ENCODE measurements at places on chromosomes 3 and 15. TPM values are rescaled to one million over a fixed set of nuclear protein-coding genes. Genes with fewer than 3 reads are reported as not detected.

- H3K36me3 ChIP-seq: no peaks in the 10 kb centered on the region
- H3K27me3 ChIP-seq: no peaks in the 10 kb centered on the region
- no peak for DNase-seq
- H3K27ac ChIP-seq: no peak overlapping the region
Observed at GRCh38 chr15:66369773-66370651, 13.5 kb upstream of the TIPIN start.

The ZDHHC23 gene
- 14.1 TPM for total RNA-seq

DNA sequence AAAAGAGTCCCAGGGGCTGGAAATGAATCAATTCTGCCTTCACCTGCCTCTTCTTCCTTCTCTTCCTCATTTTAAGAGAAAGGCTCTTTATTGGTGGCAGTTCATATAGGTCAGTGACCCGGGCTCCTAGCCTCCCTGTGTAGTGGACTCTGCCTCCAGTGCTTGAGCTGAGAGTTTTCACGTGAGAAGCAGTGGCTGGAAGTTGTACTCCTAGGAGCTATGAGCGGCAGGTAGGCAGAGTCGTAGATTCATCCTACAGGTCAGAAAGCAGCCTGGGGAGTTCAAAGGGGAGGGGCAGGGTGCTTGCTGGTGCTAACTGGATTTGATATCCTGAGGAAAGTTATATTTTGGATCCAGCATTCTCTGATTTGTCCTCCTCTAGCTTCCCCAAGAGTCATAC is 101.1 kb downstream of the RPLP1 start:
- peaks cover 5% of the 10 kb centered on the region for H3K4me1 ChIP-seq
- H3K36me3 ChIP-seq: no peaks in the 10 kb centered on the region
- H3K27ac ChIP-seq: no peak overlapping the region
- no peak overlapping the region for H3K4me3 ChIP-seq
- no peaks in the 10 kb centered on the region for H3K27me3 ChIP-seq

- no peak for DNase-seq
- H3K27me3 ChIP-seq: no peaks in the 10 kb centered on the region
- H3K4me1 ChIP-seq: peaks cover 30% of the 10 kb centered on the region
- peak overlapping the region; percentile 76 for H3K27ac ChIP-seq
Observed at GRCh38 chr3:9351709-9352126, 11.1 kb upstream of the THUMPD3 start.

DNA sequence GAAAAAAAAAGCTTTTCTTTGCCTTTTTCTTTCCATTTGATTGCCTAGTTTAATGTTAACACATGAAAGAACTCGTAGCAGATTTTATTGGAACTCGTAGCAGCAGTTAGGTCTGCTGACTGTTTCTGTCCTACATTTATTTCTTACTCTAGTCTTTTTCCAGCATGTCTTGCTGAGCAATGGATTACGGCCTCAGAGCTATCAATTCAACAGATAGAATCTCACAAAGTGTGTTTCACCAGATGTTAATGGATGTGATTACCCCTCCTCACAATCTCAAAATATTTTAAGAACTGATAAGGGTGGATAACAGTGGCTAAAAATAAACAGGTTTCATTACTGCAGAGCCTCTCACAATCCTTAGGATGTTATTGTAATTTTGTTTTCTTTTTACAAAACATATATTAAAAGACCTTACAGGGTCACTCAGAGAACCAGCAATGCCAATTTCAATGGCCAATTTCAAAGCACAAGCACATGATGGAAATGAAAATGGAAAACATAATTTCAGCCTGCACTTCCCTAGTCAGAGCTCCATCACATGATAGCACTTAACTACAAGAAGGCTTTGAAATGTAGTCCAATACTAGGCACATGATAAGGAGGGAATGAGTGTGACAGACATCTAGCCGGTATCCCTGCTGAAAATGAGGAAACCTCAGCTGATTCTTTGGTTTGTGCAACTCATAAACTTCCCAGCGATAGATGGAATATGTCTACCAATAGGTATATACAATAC is 838.1 kb upstream of the SEMA6D start:
- no peaks in the 10 kb centered on the region for H3K27me3 ChIP-seq
- H3K36me3 ChIP-seq: no peaks in the 10 kb centered on the region
- no peak for DNase-seq
- H3K4me1 ChIP-seq: no peaks in the 10 kb centered on the region
- H3K4me3 ChIP-seq: no peak overlapping the region

The KPNA1 gene
- 59.0 TPM for total RNA-seq

The TRH gene
- not detected for total RNA-seq

GRCh38 chr15:62928242-62928999 is 114.1 kb upstream of the TPM1 start:
- no peak for DNase-seq
- H3K27ac ChIP-seq: no peak overlapping the region
- no peak overlapping the region for H3K4me3 ChIP-seq
- no peaks in the 10 kb centered on the region for H3K27me3 ChIP-seq
- H3K36me3 ChIP-seq: no peaks in the 10 kb centered on the region

The PLSCR5 gene
- total RNA-seq: not detected

The COL7A1 gene
- 7.8 TPM for total RNA-seq

DNA sequence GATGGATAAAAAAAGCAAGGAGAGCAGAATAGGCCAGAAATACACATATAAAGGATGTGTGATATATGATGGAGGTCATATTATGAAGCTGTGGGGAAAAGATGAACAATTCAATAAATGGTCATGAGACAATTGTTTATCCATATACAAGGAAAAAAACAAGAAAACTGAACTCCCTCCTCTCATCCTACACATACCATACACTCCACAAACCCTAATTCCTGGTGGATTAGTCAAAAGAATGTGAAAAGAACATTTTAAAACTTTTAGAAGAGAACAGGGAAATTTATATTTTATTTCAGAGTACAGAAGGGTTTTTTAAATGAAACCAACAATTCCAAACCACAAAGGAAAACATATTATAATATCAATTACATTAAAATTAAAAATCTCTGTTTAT is 34.5 kb upstream of the NR2E3 start:
- no peaks in the 10 kb centered on the region for H3K27me3 ChIP-seq
- H3K4me3 ChIP-seq: no peak overlapping the region
- no peaks in the 10 kb centered on the region for H3K36me3 ChIP-seq
- no peak for DNase-seq
- H3K27ac ChIP-seq: no peak overlapping the region

The CCDC54 gene
- not detected for total RNA-seq

DNA sequence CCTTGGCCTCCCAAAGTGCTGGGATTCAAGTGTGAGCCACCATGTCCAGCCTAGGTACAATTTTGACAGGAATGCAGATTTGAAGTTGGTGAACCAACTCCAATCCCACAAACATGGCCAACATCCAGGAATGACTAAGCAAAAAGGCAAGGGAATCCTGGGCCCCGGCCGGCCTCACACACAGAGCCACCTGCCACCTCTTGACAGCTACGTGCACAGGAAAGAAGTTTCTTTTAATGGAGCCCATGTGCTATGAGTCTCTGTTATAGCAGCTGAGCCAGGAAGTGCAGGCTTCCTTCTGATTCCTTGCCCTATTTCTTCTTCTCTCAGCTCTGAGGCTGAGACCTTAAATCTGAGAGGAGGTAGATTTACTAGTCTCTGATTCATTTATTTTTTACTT is 8.8 kb downstream of the TMEM40 start:
- no peaks in the 10 kb centered on the region for H3K27me3 ChIP-seq
- H3K4me3 ChIP-seq: no peak overlapping the region
- no peak for DNase-seq
- no peaks in the 10 kb centered on the region for H3K36me3 ChIP-seq
- 0 out of 2 replicates have a peak, but pooled peaks cover 2% of the 10 kb centered on the region for H3K4me1 ChIP-seq
- H3K27ac ChIP-seq: no peak overlapping the region

The POC1A gene
- total RNA-seq: 39.2 TPM

DNA sequence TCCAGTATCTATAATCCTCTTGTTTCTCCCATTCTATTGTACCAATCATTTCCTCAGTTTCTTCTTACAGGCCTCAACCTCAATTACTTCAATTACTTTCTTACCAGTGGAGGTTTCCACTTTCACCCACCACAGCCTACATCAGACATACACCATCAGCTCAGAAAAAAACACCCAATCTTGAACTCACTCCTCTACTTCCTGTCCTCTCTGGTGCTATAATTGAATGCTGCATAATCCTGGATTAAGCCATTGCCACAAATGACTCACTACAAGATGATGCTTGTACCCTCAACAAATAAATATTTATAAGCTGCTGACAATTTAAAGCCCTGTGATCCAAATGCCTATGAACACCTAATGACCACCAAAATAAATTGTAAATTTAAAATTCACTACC is 18.5 kb downstream of the RYK start:
- no peak overlapping the region for H3K4me3 ChIP-seq
- no peak for DNase-seq
- no peaks in the 10 kb centered on the region for H3K36me3 ChIP-seq
- no peak overlapping the region for H3K27ac ChIP-seq

The HGD gene
- not detected for total RNA-seq

The ROBO1 gene
- total RNA-seq: 93.6 TPM
